ENCODE measurements at places on chromosomes 11 and 22.

DNA sequence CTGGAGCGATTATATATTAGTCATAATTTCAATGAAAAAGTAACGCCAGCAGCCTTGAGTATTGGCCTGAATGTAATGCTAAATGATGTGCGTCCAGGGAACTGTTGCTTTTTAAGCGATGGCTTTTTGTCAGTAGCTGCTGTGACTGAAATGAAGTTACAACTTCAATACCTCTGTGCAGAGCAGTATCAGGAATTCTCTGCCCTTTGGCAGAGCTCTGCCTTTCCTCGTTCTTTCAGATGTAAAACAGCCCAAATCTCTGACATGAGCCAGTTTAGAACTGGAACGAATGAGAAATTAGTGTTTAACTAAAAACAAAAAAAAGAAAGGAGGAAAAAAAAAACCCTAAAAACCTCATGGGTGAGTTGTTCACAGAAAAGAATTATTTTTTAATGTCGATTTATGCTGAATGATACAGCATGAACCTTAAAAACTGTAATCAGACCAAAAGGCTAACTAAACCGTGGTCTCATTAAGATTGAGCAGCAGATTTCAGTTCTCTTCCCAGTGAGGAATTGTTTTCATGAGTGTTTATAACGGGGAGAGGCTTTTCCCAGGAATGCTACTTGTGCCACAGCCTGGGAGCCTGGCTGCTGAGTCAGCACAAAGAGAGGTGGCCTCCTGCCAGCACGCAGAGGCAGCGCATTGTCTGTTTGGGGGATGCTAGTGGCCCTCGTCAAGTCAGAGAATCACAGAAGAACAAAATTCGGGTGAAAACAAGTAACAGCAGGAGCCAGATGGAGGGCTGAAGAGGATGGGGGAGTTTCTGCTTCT, 146.2 kb upstream of the RASSF10 start:
- no peak for DNase-seq

DNA sequence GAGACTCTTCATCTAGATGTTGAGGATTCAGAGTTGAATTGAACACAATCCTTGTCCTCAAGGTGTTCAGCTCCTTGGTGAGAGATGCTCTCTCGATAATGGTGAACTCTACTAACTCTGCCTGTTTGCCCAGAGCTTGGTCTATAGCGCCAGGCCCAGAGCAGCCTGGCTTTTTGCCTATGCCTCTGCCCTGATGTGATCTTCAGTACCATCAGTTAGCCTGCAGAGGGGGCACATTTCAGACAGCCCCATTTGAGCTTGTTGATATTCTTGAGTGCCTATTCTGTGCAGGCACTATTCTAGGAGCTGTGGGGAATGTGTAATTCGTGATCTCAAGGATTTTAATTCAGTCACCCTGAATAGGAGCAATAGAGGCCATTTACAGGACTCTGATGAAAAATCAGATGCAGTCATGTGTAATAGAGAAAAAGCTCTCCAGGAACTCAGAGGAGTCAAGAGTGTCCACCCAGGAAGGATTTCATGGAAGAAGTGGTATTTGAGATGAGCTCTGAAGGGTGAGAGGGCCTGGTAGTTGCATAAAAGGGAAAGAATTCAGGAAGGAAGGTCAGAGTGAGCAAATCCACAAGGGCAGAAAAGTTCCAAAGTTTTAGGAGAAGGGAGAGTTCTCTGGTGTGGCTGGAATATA, 19.3 kb downstream of the GTPBP1 start:
- DNase-seq: no peak

DNA sequence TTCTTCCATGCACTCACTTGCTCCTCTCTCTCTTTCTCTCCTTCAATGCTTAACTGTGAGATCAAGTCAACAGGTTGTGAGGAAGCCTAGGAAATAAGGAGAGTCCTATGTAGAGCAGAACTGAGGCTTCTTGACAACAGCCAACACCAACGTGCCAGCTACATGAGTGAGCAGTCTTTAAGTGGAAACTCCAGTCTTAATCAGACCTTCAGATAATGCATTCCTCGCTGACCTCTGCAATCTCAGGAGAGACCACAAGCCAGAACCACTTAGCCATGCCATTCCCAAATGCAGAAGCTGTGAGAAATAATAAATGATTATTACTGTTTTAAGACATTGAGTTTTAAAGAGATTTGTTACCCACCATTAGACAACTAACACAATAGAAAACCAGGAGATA, 6.1 kb upstream of the TEAD1 start:
- no peak for DNase-seq

DNA sequence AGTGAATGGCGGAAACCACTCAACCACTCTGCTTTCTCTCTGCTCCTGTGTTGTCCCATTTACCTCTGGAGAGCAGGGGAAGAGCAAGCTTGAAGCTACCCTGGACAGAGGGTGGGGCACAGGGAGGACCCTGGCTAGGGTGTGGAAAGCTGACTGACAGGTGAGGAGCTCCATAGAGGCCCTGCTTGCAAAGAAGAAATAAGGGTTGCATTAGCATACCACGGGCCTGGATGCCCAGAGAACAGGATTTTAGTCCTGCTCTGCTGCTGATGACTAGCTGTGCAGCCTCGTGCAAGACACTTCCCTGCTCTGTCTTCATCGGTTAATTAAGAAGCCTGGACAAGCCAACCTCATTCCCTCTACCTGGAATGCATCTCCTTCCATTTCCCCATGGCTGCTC, 135.0 kb downstream of the BUD13 start:
- DNase-seq: no peak

GRCh38 chr11:12716816-12717215, 42.6 kb downstream of the TEAD1 start:
- no peak for DNase-seq
